ENCODE measurements at places on chromosomes 3 and 15.

GRCh38 chr3:66338927-66339326 is 118.1 kb downstream of the SLC25A26 start:
- no peak for DNase-seq

DNA sequence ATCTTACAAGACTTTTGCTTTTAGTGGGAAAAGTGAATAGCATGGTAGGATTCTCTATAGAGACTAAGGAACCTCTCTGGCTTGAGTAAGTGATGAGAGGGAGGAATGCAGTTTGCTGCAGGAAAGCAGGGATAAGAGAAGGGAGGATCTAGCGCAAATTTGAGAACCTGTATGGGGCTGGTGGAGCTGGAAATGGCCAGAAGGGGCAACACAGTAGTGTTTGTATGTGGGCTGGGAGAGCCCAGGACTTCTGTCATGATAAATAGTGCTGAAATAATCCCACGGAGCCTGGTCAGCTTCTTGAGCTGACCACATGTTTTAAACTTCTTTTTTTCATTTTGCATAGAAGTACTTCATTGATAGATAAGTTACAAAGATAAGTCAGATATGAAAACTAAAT is 11.2 kb upstream of the SHC4 start:
- DNase-seq = no peak

DNA sequence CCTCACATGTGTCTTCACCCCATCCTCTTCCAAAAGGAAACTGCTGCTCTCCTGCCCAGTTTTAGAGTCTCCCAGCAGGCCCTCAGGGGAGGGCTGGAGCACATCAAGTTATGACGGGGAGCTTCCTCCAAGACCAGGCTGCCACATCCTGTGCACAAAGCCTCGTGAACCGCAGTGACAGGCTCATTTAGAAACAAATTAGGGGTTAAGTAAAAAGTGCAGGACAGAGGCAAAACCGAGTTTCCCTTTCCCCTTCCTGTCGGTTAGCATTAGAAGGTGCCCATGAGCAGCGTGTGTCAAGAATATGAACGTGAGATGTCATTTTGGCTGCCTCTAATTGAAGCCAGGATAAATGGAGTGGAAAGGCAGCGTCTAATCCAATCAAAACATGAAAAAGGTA is 199.7 kb downstream of the ARRDC4 start:
- no peak for DNase-seq

DNA sequence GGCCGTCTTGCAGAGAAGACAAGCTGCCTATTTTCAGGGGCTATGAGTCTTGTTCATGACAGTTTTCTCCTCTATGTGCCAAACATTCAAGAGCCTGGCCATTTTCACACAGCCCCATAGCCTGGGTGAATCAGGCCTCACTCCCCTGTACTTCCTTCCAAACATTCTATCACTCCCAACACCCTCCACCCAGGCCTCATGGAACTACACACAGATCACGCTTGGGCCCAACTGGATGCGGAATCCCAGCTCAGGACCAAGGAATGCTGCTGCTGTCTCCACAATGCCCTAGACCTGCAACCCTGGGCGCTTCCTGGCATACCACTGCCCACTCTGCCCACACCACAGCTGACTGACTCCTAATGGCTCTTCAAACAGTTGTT is 39.4 kb upstream of the PCSK6 start:
- no peak for DNase-seq

DNA sequence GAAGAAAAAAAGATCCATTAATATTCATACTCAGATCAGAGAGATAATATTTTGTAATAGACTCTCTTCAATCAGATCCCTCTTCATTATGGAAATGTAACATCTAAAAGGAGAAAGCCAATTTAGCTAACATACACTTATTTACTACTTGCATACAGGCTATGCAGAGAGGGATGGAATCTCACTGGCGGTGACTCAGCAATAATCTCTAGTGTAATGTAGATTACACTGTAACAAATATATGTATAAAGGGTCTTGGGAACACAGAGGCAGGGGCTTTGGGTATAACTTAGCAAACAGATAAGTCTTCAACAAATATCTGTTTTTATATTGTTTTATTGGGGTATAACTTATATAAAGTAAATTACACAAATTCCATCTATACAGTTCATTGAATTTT is 69.6 kb downstream of the CGNL1 start:
- DNase-seq = no peak

DNA sequence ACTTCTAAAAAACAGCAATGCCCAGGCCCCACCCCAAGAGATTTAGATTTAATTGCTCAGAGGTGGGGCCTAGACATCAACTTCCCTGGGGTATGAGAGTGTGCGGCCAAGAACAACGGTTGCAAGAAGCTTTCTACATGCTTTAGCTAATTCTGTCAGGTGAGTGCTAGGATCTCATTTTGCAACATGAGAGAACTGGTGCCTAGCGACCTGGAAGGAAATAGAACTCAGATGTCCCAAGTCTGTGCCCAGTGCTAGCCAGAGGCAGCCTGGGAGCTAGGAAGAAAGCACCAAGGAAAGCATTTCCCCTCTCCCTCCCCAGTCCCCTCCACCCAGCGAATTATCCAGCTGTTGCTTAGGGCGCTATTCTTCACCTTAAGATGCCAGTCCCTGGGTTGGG is 22.9 kb upstream of the HRH1 start:
- no peak for DNase-seq

DNA sequence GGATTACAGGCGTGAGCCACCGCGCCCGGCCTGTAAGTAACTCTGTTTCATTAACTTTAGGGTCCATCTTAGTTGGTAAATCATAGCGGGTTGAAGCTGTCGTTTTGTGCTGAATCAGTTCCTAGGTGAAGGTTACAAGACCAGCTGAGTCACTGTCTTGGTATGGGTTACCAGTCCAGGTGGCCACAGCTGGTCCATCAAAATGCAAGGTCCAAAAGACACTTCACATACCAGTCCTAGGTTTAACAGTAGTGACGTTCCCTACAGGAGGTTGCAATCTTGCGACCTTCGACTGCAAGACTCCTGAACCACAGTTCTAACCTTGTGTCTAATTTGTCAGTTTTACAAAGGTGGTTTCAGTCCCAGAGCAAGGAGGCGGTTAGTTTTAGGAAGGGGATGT is 160.1 kb upstream of the ATP10A start:
- no peak for DNase-seq

DNA sequence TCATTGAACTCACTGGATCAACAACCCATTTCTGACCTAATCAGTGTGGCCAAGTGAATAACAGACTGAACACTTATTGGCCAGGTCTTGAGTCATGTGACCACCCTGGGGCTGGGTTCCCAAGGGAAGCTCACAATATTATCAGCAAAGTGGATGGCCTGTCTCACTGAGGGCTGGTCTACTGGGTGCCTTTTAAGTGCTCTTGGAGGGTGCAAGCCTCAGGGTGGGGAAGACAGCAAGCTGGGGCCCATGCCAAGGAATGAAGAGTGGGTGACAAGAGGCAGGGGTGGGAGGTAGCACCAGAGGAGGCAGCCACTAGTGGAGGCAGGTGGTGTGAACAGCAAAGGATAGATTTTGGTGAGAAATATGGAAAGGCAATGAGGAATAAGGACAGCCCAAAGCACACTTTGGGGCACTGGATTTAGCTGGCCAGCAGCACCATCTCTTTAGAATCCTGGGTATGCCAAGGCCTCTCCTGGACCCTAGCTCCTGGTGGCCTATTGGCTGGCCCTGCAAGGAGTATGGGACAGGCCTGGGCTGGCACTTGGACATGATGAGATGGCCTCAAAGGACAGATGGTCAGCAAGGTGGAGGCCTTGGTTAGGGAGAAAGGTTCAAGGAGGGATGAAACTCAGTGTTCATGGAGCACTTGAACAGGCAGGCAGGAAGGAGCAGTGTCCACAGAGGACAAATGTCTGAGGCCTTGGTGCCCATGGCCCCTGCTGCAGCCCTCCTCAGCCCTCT is 34.2 kb downstream of the HMCES start:
- no peak for DNase-seq

- no peak for DNase-seq
Measured at GRCh38 chr3:19213603-19214220, 65.4 kb downstream of the KCNH8 start.

DNA sequence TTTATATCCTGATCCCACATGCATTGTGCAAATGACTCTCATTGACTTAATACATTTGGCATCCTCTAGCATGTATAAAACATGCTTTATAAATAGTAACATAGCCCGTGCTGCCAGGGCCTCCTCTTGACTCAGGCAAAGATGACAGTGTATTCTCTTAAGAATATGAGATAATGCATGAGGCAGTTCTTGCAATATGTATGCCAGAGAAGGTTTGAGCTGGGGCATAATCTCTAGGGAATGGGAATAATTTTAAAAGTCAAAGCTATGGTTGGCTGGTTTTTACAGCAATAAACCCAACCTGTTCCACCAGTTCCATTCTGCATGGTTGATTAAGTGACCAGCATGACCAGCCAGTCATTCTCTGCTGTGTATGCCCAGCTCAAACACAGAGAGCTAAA is 179.0 kb upstream of the PFN2 start:
- no peak for DNase-seq

- DNase-seq = no peak
Measured at GRCh38 chr15:58447271-58448010, 15.7 kb downstream of the LIPC start.
